Epithelial cell of proximal tubule (primary cell): ENCODE measurements at places on chromosomes 7 and 10. TPM values are rescaled to one million over a fixed set of nuclear protein-coding genes. Genes with fewer than 3 reads are reported as not detected.

ADAP1 gene
- 3.9 and 7.2 TPM in 2 replicates for total RNA-seq

CALML3 gene
- total RNA-seq = not detected in 2 replicates

NEBL gene
- 0.65 and 4.6 TPM in 2 replicates for total RNA-seq

WDR86 gene
- 0.07 and 3.1 TPM in 2 replicates for total RNA-seq

LIMK1 gene
- 55.0 and 79.3 TPM in 2 replicates for total RNA-seq

ARMC3 gene
- 0.07 and 0.23 TPM in 2 replicates for total RNA-seq

GIMAP7 gene
- not detected in 2 replicates for total RNA-seq

TMEM236 gene
- 0.07 and 0.17 TPM in 2 replicates for total RNA-seq

FOXP2 gene
- 0.06 and 0.22 TPM in 2 replicates for total RNA-seq

PON3 gene
- total RNA-seq = not detected in 2 replicates

CALN1 gene
- total RNA-seq = not detected in 2 replicates

ADCY1 gene
- 0.51 and 1.2 TPM in 2 replicates for total RNA-seq

RASSF4 gene
- 14.5 and 23.1 TPM in 2 replicates for total RNA-seq

SH2B2 gene
- 3.8 and 13.6 TPM in 2 replicates for total RNA-seq

PON1 gene
- not detected in 2 replicates for total RNA-seq

SAP25 gene
- total RNA-seq = 1.7 TPM in 1 of 2 replicates, not detected in the other

SLC26A5 gene
- total RNA-seq = not detected in 2 replicates

PITX3 gene
- 0.65 and 2.7 TPM in 2 replicates for total RNA-seq

RBM28 gene
- 22.1 and 31.3 TPM in 2 replicates for total RNA-seq

TAS2R3 gene
- total RNA-seq = 0.35 TPM in 1 of 2 replicates, not detected in the other

CALHM3 gene
- total RNA-seq = not detected in 2 replicates

OPN1SW gene
- not detected in 2 replicates for total RNA-seq

IL2RA gene
- not detected in 2 replicates for total RNA-seq

GOLGA7B gene
- 0.12 and 0.43 TPM in 2 replicates for total RNA-seq

ANKRD1 gene
- 72.2 and 127 TPM in 2 replicates for total RNA-seq

KCND2 gene
- total RNA-seq = 0.07 and 0.12 TPM in 2 replicates

TRAPPC14 gene
- total RNA-seq = 9.4 and 14.9 TPM in 2 replicates

SHH gene
- 1.7 and 4.4 TPM in 2 replicates for total RNA-seq

LAMB4 gene
- 0.46 and 3.7 TPM in 2 replicates for total RNA-seq
